Sigmoid colon (tissue), 7 donors: ENCODE measurements at places on chromosomes 1 and 21. TPM values are rescaled to one million over a fixed set of nuclear protein-coding genes. Genes with fewer than 3 reads are reported as not detected.
A peak's percentile ranks its signal among the peaks of the same experiment; 100 is the strongest.

GRCh38 chr1:199813198-199813597 is 214.3 kb upstream of the NR5A2 start:
- H3K27ac ChIP-seq: no peak overlapping the region
- no peak overlapping the region for H3K4me3 ChIP-seq
- DNase-seq: no peak
- no peaks in the 10 kb centered on the region for H3K27me3 ChIP-seq
- H3K36me3 ChIP-seq: no peaks in the 10 kb centered on the region
- no peaks in the 10 kb centered on the region for H3K4me1 ChIP-seq

DNA sequence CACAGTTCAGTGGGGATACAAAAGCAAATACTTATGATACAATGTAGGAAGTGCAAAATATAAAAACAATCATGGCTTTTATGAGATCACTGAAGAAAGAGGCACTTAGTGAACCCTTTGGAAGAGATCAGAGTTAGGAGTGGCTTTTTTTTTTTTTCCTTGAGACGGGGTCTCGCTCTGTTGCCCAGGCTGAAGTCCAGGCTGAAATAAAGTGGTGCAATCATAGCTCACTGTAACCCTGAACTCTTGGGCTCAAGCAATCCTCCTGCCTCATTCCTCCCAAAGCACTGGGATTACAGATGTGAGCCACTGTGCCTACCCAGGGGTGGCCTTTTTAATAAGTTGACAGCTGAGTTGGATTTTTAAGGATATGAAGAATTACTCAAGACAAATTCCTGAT is 17.3 kb upstream of the RASAL2 start:
- no peak overlapping the region for H3K27ac ChIP-seq
- no peaks in the 10 kb centered on the region for H3K27me3 ChIP-seq
- no peak overlapping the region for H3K4me3 ChIP-seq
- H3K4me1 ChIP-seq: no peaks in the 10 kb centered on the region

GRCh38 chr1:100313382-100313781 is 38.9 kb upstream of the CDC14A start:
- H3K36me3 ChIP-seq: no peaks in the 10 kb centered on the region
- no peak overlapping the region for H3K4me3 ChIP-seq
- no peaks in the 10 kb centered on the region for H3K27me3 ChIP-seq
- H3K4me1 ChIP-seq: no peaks in the 10 kb centered on the region
- DNase-seq: no peak

DNA sequence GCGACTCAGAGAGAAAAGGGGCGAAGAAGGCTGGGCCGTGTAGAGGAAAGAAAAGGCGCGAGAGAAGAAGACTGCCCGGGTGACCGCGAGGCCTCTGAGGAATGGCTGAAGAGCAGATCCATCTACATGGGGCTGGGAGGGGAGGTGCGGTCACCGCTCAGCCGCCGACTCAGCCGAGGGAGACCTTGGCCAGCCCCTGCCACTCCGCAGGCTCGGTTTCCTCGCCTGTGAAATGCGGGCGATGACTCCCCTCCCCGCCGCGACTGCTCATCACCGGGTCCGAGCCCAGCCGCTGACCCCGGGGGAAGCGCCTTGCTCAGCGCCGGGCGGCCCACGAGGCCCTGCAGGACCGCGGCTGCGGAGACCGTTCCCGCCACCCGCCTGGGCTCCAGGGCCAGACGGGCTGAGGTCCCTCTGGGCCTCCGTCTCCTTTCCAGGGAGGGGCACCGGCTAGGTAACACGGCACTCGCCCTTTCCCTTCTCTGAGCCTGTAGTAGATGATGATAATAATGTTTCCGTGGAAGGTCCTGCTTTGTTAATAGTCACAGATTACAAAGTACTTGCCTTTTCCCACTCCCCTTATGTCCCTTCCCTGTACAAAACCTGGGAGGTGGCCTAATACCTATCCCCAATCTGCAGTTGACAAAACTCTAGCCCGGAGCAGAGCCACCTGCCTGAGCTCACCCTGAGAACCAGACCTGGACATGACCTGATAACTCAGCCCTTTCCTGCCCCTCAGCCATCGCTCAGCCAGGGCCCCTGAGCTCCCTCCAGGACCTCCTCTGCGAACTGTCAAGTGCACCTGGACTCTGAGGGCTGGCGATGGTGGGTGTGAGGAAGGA is 1.6 kb upstream of the BSND start:
- DNase-seq: no peak
- peaks cover 18% of the 10 kb centered on the region for H3K27me3 ChIP-seq
- H3K4me1 ChIP-seq: no peaks in the 10 kb centered on the region
- no peak overlapping the region for H3K27ac ChIP-seq

GRCh38 chr1:230772457-230773395 is 25.5 kb downstream of the CAPN9 start:
- H3K27me3 ChIP-seq: no peaks in the 10 kb centered on the region
- no peaks in the 10 kb centered on the region for H3K36me3 ChIP-seq
- H3K27ac ChIP-seq: no peak overlapping the region

GRCh38 chr1:2596530-2597333 is 10.2 kb downstream of the PRXL2B start:
- no peak overlapping the region for H3K4me3 ChIP-seq
- no peaks in the 10 kb centered on the region for H3K4me1 ChIP-seq
- DNase-seq: peak; percentile 57
- no peak overlapping the region for H3K27ac ChIP-seq

DNA sequence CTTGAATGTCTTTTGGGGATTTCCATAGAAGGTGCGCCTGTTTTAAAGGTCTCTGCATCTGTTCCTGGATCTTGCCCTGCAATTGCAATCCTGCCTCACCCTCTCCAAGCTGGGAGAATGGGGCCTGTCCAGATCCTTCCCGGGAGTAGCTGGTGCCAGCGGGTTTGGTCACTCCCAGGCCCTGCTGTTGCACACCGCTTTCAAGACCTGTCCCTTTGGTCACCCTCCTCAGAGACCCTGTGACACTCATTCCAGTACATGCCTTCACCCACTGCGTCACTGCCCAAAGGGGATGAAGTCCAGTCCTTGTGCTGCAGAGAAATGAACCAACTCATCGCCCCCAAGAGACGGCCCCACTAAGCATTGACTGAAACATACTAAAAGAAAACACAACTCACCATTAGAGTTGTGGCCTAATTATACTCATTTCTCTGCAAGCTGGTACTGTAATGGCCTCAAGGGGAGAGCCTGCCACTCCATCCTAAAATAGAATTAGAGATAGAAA is 1.9 kb upstream of the IRF2BP2 start:
- no peak overlapping the region for H3K4me3 ChIP-seq
- H3K27ac ChIP-seq: peak overlapping the region; percentile 100

DNA sequence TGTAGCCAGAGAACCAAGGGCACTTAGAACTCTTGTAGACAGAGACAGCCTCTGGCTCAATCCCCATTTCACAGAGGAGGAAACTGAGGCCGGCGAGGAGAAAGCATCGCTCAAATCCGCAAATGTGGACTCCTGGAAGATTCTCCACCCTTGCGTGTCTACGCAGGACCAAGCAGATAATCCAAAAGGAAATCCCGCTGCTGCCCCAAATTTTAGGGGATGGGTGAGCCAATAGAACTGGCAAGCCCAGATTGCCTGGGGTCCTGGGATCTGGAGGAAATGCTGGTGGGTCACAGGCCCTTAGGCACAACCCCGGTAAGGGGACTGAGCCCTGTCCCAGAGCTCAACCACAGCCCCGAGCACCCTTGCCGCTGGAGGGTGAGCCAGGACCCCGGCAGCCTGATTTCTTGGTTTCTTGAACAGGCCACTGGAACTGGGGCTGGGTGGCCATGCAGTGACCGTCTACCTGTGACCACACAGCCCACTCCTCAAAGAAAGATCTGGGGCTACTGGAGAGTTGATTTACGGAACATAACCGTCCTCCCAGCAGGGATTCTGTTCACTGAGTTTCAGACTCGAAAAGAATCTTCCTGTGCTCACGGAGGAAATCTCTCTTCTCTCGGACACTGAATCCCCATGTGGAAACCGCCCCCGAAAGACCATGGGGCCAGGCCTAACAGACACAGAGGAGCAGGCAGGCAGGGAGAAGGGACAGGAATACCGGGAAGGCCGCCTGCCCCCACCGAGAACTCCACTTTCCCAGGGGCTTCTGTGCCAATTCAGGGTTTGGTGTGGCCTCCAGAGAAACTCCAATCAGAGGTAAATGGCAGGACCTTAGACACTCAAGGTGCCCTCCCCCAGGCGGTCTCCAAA is 238.4 kb downstream of the NPHP4 start:
- no peaks in the 10 kb centered on the region for H3K4me1 ChIP-seq
- no peak overlapping the region for H3K27ac ChIP-seq
- H3K27me3 ChIP-seq: peaks cover 32% of the 10 kb centered on the region
- DNase-seq: peak; percentile 38
- no peaks in the 10 kb centered on the region for H3K36me3 ChIP-seq

The AMPD1 gene
- total RNA-seq: not detected

The HSPB7 gene
- 60.5 TPM for total RNA-seq

The TENT5C gene
- total RNA-seq: 7.1 TPM

The CCDC17 gene
- total RNA-seq: 2.6 TPM

The RHCE gene
- total RNA-seq: 0.36 TPM

The OR2T35 gene
- total RNA-seq: not detected

The SLC26A9 gene
- total RNA-seq: not detected
